Astrocyte (in vitro differentiated cells and primary cell): ENCODE measurements at places on chromosomes 3 and 15.

GRCh38 chr3:55601366-55602080 lies 114.4 kb upstream of the WNT5A start:
- no peak for DNase-seq

GRCh38 chr3:42711491-42712343 lies 9.1 kb upstream of the HHATL start:
- DNase-seq: no peak

GRCh38 chr3:52110502-52110901 lies 43.7 kb downstream of the POC1A start:
- no peak for DNase-seq

DNA sequence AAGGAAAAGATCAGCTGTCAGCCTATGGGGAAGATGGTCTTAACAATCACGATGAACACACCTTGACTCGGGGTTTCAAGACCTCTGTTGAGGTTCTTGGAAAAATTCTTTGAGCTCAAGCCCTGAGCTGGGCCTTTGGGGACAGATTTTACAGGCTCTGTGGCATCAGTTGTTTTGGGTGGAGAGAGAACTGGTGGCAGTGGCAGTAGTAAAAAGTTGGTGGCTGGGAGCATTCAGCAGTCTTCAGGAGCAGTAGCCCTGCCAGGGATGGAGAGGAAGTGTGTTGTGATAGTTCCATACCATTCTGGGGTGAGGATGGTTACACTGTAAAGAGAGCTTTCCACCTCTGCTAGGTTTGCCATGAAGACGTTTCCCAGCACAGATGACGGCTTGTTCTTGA lies 4.9 kb upstream of the KY start:
- no peak for DNase-seq

- DNase-seq: peak; percentile 68
These were observed at the start of gene CSPG4 for GRCh38 chr15:75712668-75713337. CSPG4 (minus strand) TSS chr15:75712848; CDS start chr15:75712755, 93 bp downstream.

DNA sequence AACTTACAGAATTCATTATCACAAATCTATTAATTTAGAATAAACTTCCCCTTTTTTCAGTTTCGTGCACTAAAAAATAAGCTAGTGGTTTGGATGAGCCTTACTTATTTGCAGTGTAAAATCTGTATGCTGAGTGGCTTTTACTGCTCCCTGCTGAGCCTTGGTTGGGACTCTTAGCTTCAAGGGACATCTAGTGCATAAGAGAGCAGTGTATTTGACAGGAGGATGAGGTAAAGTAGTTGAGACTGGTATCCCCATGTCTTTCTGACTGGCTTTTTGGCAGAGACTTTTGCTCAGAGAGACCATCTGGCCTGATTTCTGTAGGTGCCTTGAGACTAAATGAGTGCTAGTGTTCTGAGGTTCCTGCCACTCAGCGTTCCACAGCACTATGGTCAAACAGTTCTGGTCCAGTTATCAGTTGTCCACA lies 11.8 kb downstream of the CAPN7 start:
- DNase-seq: no peak

DNA sequence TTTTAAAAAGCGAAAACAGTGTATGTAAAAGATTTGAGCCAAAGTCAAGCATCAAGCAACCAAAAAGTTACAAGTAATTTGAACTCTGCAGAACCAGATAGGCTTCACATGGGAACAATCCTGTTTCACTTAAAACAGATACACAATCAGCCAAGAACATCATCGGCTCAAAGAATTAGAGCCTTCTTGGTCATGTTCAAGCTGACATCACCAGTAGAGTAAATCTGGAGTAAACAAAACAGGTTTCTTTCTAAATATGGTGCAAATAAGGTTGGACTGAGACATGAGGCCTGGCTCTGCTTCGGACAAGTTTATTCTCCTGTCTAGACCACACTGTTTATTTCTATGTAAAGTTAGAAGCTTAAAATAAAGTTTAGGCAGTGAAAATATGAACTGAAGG lies 116.0 kb downstream of the GMNC start:
- DNase-seq: no peak

DNA sequence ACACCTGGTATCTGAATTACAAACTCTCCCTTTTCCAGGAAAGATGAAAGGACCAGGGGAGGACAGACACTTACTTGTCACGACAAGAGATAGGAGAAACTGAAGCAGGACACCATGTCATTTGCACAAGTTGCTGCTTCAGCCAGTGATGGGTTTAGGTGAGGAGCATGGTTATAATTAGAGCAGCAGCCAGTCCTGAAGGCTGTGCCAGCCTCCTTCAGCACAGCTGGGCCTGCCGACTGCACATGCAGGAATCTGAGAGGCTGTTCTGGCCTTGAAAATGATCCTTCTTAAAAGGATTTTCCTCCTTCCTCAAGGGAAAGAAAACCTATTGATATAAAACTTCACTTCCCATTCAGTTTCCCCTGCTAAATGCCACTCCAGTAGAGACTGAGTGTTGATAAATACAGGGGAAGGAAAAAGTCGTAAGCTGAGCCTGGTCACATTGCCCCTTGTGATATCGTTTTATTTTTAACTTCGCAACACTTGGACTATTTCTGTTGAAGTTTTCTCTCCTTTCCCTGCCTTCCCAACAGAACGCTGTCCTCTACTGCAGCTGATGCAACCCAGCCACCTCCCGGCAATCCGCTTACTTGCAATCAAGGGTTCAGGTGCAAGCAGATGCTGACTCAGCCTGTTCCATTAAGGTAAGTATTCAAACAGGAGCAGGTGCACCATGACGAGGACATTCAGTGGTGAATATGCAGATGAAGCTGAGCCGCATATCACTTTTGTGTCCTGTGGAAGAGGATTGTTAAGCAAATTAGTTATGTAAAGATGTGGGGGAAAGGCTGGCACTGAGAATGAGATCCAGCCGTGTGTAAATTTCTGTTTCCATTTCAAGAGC lies at the start of gene FBXO40:
TSS of gene FBXO40 (plus strand) at position 524 of the 847 bp plus-strand sequence. CDS start 27,197 bp downstream, outside the sequence.
- DNase-seq: no peak

DNA sequence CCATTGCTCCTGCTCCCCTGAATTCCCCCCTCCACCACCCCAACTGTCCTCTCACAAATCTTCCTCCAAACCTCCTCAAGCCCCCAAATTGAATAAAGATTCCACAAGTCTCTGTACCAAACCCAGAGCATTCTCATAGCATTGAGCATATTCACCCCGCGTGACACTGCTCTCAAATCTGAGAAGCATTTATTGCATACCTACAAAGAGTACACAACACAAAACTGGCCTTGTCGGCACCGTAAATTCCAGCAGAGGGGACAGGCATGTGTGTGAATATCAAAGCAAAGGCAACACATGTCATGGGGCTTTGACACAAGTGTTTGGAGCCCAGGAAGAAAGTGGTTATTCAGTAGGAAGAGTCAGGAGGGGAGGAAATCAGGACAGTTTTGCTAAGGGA lies 2.6 kb downstream of the CLDN18 start:
- DNase-seq: no peak
